ENCODE measurements at places on chromosomes 5 and 9.

GRCh38 chr9:97046228-97046627 lies 7.3 kb upstream of the CTSV start:
- DNase-seq = no peak

GRCh38 chr9:16828340-16829281 lies 41.9 kb downstream of the BNC2 start:
- peak; percentile 41 for DNase-seq

GRCh38 chr5:82523633-82524032 lies 245.5 kb upstream of the RPS23 start:
- no peak for DNase-seq

GRCh38 chr5:178313316-178313715 lies 80.7 kb upstream of the PHYKPL start:
- DNase-seq = no peak

- DNase-seq = no peak
Measured at GRCh38 chr5:79846198-79846521, 144.9 kb downstream of the MTX3 start.

DNA sequence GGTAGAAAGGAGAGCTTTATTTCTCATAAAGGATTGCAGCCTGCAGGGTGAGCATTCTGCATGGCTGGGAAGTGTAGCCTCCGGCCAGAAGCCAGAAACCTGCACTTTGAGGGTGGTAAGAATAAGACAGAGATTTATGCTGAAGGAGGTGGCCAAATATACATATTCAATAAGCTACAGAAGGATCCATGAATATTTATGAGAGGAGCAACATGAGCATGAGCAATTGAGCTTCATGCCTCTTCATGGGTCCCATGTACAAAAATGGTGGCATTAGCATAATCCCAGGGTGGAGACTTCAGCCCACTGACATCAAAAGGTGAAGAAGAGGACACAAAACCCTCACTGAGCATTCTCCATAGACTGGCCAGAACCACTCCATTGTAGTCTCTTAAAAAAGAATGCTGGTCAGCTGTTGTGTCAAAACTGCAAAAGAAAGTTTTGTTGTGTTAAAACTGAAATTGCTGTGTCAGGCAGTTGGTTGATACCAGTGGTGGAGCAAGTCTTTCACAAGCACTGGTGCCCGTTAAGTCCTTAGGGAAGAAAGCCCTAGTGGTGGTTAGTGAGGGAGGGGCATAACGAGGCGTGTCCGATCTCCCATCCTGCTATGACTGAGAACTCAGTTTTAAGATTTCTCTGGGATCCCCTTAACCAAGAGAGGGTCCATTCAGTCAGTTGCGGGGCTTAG lies 160.8 kb upstream of the MAP1B start:
- no peak for DNase-seq

GRCh38 chr9:112793213-112793810 lies 42.8 kb downstream of the SNX30 start:
- DNase-seq = peak; percentile 53

- no peak for DNase-seq
Measured at GRCh38 chr9:103707181-103707580, 386.9 kb upstream of the SMC2 start.

- DNase-seq = no peak
Measured at GRCh38 chr9:76044266-76044819, 153.9 kb downstream of the PCSK5 start.

DNA sequence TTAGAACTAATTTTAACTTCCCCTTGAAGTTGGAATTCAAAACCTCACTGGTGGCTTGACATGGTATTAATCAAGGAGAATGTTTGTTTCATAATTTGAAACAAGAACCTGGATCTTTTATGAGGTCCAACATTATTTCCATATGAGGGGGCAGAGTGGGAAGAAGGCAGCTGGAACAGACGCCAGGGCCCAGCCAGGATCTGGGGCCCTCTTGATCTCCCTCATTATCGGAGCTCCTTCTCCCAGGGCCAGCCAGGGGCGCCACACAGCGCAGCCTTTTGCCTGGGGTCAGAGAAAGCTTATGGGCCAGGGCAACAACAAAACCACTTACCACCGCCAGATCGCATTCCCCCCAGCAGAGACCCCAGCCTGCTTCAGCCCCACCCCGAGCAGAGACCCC lies 27.1 kb upstream of the NKD2 start:
- DNase-seq = no peak

DNA sequence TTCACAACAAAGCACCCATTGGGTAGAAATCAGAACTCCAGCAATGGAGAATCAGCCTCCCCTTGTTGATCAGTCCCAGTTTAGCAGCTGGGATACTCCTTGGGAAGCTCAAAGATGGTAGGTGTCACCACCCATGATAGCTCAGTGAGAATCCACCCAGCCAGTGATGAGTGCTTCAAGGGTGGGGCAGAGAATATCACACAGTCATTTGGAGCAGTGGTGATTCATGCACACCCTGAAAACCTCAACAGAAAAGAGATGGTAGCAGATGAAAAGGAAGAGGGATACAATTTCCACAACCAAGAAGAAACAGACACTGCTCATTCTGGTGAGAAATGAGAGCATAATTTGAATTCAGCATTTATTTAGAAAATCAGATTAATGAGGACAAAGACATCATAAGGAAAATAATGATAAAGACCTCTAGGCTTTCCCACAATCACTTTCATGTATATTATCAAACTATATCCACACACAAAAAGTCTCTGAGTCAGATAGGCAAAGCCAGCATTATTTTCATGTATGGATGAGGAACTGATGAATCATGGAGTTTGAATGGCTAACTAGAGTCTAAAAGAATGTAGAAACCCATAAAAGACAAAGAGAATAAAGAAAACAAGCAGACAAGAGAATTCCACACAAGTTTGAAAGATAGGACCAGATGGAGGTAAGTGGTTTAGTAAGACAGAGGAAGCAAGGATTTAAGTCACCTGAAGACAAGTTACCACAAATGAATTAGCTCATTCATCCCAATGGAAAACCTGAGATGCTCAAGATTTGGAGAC lies 82.9 kb downstream of the FEM1C start:
- peak; percentile 94 for DNase-seq

GRCh38 chr9:118444403-118444802 lies 740.2 kb downstream of the TLR4 start:
- no peak for DNase-seq

DNA sequence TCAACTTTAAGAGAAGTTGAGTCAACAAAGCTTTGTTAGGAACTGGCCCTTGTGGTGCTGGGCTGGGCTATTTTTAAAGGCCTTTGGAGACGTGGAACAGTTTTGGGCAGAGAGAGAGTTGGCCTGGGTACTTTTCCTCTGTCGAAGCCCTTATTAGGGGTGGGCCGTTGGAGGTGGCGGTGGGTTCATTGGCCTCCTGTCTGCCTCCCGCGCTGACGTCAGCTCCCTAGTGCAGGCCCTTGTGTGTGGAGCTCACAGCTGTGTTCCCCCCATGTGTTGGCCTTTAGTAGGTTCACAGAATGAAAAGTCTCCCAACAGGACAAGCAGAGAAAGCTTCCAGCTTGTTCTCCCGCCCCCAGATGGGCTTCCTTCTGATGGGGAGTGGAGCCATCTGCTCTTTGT lies 2.7 kb downstream of the NCS1 start:
- no peak for DNase-seq

- DNase-seq = no peak
Measured at GRCh38 chr5:1005249-1005851, 3.3 kb upstream of the NKD2 start.

- DNase-seq = no peak
Measured at GRCh38 chr5:81789033-81789432, 38.1 kb upstream of the SSBP2 start.

- no peak for DNase-seq
Measured at GRCh38 chr9:136045595-136046553, 49.2 kb downstream of the NACC2 start.

DNA sequence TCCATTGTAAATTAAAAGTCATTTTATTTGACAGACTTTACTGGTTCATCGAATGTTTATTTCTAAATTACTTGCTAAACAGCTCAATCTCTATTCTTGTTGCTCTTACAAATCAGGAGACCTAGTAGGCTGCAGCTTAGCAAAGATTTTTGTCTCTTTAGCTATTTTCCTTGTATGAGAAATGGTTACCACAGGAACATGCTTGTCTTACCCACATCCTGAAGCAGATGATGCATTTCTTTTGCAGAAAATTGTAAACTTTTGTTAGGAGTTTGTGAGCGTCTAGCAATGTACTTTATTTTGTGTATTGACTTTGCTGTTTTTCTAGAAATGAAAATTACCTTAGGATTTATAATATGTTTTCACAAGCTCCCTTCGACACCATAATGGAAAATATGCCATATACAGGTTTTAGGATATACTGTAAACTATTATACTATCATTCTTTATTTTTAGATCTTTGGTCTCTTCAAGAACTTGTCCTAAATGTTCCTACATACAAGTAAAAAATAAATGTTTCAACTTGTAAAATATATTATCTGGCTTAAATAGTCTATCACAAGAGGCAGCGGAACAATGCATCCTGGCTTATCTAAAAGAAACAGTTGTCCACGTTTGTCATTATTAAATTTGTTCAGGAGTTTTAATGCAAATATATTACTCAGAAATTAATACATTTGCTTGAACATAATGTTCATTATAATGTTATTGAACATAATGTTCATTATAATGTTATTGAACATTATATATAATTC lies 54.1 kb downstream of the SPEF2 start:
- DNase-seq = no peak

GRCh38 chr5:173729079-173729765 lies 112.8 kb upstream of the BOD1 start:
- no peak for DNase-seq

- DNase-seq = no peak
Measured at GRCh38 chr9:134136118-134136995, 475 bp downstream of the WDR5 start.

GRCh38 chr5:142770650-142771609 lies 753 bp downstream of the ARHGAP26 start:
- DNase-seq = peak; percentile 87

DNA sequence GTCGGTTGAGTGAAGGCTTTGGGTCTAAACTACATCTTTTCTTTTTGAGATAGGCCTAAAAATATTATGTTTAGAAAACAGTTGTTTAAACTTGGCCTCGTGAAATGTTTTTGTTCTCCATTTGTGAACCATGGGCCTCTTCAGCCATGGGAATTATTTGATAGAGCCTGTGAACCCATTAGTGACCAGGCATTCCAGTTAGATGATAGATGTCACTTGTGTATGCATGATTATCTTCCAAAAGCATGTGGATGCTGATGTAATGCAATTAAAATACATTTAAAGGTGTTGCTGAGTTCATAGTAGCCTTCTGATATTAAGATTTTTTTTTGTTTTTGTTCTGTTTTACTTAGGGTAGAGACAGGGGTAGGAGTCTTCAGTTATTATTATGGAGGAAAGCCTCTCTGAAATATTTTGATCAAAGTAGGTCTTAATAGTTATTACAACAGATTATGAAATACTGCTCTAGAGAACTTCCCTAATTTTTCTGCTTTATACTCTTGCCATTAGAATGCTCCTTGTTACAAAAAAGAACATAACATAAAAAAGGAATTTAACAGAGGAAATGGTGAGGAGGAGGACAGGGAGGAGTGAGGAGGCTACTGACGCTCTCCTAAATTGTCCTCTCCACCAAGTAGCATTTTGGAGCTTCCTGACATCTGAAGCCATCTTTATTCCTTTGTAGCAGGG lies 32.9 kb downstream of the CPEB4 start:
- no peak for DNase-seq

- no peak for DNase-seq
Measured at GRCh38 chr9:79210541-79211243, 361.1 kb upstream of the TLE4 start.

GRCh38 chr9:31302620-31303418 lies 1081.6 kb upstream of the ACO1 start:
- no peak for DNase-seq

- DNase-seq = no peak
Measured at GRCh38 chr5:40165789-40166728, 513.7 kb upstream of the PTGER4 start.

All from SJSA1 (cell line).